Activated T-helper 2 cell treated with anti-CD3 and anti-CD28 coated beads, Interferon-gamma antibody, Interleukin-2, Interleukin-4, amounts not matched to agents 10 μg/mL and 5 μg/mL and 100 μg/mL, durations not matched to agents 14 hours and 24 hours and 36 hours (primary cell): ENCODE measurements at places on chromosomes 4 and X.

DNA sequence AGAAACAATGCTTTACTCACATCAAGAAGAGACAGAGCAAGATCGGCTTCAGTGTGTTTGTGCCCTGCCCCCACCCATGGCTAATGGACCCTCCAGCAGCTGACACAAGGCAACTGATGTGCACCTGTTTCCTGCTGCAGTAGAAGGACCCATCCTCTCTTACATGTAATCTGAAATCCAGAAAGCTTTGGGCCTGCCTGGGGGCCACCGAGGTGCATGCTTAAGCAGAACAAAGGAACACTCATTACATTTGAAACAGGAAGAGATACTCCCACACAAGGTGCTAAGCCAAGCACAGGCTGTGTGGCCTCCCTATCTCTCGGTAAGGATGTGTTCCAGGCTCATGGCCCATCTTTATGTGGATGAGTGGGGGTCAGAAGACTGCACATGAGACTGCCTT is 338.0 kb downstream of the SPOCK3 start:
- H3K27me3 ChIP-seq: no peaks in the 10 kb centered on the region
- no peaks in the 10 kb centered on the region for H3K36me3 ChIP-seq
- no peak for DNase-seq
- H3K27ac ChIP-seq: no peak overlapping the region
- H3K4me3 ChIP-seq: no peak overlapping the region

DNA sequence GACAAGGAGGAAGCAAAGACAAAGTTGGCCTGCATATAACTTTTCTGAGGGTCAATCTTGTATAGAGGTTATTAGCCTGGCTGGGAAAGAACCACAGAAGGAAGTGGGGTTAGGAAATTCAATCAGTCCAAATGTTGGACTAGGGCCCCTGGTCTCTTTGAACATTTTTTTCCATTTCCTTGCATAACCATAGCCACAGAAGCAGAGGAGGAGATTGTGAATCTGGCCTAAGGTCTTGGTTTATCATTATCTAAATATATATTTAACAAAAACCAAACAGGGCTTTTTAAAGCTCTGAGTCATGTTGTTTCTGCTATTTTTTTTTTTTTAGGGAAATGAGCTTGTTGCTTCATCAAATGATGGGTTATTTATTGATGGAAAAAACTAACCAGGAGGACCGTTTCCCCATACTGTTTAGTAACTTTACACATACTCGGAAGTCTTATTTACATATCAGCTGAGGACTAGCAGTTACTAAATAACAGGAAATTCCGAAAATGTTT is 97.7 kb upstream of the ACSL4 start:
- H3K4me3 ChIP-seq: no peak overlapping the region
- H3K4me1 ChIP-seq: peaks cover 7% of the 10 kb centered on the region
- no peaks in the 10 kb centered on the region for H3K27me3 ChIP-seq

- H3K4me3 ChIP-seq: no peak overlapping the region
- H3K4me1 ChIP-seq: peaks cover 13% of the 10 kb centered on the region
- no peak overlapping the region for H3K27ac ChIP-seq
- no peak for DNase-seq
- peaks cover 47% of the 10 kb centered on the region for H3K36me3 ChIP-seq
- H3K27me3 ChIP-seq: no peaks in the 10 kb centered on the region
Observed at GRCh38 chr4:177436456-177436855, 5.8 kb downstream of the AGA start.

DNA sequence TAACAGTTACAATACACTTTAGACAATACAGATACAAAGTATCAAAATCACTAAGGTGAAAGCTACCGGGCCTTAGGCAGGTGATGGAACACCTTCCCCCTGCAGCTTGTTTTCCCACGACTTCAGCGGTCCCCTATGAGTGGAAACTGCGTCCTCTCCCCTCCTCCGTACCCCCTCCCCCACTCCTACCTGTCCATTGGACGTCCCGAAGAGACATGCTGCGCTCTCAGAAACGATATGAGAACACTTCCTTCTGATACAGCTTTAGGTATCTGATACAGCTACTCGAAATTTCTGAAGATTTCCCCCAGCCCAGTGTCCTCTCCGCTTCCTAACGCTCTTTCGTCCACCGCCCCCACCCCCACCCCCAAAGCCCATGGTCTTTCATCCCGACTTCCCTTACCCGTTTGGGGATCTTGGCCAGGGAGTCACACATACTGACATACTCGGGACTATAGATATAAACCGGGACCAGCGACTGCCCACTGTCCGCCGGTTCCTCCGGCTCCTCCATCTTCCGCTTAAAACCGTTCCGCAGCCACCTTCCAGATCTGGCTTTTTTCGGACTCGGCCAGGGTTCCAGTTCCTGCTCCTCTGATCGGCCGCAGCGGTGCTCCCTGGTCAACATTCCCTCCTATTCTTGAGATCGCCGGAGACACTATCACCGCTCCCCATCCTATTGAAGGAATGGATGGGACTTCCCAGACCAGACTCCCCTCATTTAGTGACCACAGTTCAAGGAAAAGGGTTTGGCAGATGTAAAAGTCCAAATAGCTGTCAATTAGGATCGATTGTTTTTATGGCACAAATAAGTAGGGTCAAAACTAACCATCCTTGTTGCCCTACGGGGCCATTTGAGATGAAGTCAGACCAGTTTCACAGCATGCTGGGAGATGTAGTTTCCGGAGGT is at the start of gene HDAC8:
HDAC8 (minus strand) TSS at position 596 of the 910 bp plus-strand sequence; CDS start at position 514, 82 bp downstream.
- peaks cover 6% of the 10 kb centered on the region for H3K4me1 ChIP-seq
- peak; percentile 22 for DNase-seq
- peak within 1 kb of the TSS; percentile 91 for H3K4me3 ChIP-seq
- peak within 1 kb of the TSS; percentile 94 for H3K27ac ChIP-seq
- H3K27me3 ChIP-seq: peaks cover 8% of the 10 kb centered on the region

GRCh38 chr4:187656959-187657358 is 338.6 kb upstream of the ZFP42 start:
- no peak for DNase-seq
- no peaks in the 10 kb centered on the region for H3K4me1 ChIP-seq
- no peaks in the 10 kb centered on the region for H3K27me3 ChIP-seq
- no peaks in the 10 kb centered on the region for H3K36me3 ChIP-seq
- no peak overlapping the region for H3K4me3 ChIP-seq
